Neural crest cell (in vitro differentiated cells): ENCODE measurements at places on chromosomes 7 and 10. TPM values are rescaled to one million over a fixed set of nuclear protein-coding genes. Genes with fewer than 3 reads are reported as not detected.

The LRRD1 gene
- 0.57 and 0.58 TPM in 2 replicates for total RNA-seq

The ANKRD61 gene
- 0.70 and 0.80 TPM in 2 replicates for total RNA-seq

The OR2A5 gene
- not detected in 2 replicates for total RNA-seq

The FOXI2 gene
- not detected in 2 replicates for total RNA-seq

DNA sequence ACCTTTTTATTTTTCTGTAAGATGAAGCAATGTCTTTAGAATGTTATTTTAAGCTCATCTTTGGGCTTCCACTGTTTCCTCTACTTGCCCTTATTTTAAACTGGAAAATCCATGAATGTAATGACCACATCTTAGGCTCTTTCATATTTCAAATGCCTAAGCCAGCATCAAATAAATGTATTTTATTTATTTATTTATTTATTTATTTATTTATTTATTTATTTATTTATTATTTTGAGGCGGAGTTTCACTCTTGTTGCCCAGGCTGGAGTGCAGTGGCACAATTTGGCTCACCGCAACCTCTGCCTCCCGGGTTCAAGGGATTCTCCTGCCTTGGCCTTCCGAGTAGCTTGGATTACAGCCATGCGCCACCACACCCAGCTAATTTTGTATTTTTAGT is 69.2 kb downstream of the HDAC9 start:
- no peak for DNase-seq

GRCh38 chr7:92697414-92697813 is 107.2 kb upstream of the FAM133B start:
- no peak for DNase-seq

The DDX50 gene
- total RNA-seq = 57.7 and 58.9 TPM in 2 replicates

DNA sequence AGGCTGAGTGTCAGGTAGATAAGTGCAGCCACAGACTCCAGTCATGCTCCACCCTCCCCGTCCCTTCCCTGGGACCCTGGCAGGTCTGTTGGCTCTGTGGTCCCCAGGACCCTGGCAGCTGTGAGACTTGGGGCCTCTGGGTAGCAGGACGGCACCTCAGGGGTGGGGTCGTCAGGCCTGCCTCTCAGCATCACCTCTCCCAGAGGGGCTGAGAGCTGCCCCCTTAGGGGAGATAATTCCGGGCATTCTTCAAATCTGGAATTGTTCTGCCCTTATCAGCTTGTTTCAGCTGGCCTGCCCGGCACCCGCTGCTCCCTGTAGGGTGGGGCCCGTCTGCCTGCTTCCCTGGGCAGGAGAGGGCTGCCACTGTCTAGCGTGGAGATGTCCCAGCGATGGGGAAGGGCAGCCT is 23.3 kb downstream of the PODXL start:
- no peak for DNase-seq

DNA sequence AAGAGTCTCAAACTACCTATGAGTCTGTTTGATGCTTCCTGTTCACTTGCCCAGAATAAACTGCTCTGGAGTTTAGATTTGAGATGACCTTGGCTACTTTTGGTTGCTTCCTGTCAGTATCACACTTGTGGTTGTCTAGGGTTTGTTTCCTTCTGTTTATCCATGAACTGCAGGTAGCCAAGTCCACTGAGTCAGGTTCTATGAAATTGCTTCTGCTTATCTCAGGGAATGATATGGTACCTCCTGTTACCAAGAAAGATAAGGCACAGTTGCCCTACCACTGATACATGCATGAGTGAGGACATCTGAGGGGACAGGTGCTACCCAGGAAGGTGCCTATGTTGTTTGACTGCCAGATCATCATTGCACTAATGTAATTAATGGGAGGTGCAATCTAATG is 15.8 kb upstream of the EEPD1 start:
- no peak for DNase-seq

- DNase-seq = no peak
Observed at GRCh38 chr7:87213811-87214210, 5.7 kb downstream of the TMEM243 start.

The PROSER2 gene
- 7.5 and 7.7 TPM in 2 replicates for total RNA-seq

DNA sequence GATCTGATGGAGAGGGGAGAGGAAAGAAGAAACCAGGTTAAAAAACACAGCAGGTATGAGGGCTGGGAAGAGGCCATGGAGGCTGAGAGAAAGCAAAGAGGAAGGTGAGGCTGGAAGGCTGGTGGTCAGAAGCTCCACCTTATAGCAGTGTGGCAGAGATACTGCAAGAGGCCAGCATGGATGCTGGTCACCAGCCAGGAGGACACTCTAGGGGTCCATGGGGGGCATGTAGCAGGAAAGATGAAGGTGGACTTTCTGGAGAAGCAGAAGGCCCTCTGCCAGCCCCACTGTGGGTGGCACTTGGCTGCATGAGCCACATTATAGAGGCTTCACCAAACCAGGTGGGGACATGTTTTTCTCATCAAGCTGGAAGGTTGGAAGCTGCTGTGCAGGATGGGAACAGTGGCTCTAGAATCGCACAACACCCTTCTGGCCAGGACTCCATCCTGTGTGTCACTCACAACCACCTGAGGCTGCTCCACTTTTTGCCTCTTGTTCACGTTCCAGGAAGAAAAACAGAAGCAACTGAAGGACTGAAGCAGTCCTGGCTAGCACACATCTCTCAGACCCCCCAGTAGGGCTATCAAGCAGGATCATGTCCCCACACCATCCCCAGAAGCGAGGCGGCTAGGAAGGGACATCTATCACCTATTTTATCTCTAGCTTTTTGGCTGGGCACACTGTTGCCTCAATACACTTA is 587.5 kb upstream of the MGMT start:
- DNase-seq = no peak

GRCh38 chr10:125017547-125018298 is 75.8 kb downstream of the ZRANB1 start:
- no peak for DNase-seq

DNA sequence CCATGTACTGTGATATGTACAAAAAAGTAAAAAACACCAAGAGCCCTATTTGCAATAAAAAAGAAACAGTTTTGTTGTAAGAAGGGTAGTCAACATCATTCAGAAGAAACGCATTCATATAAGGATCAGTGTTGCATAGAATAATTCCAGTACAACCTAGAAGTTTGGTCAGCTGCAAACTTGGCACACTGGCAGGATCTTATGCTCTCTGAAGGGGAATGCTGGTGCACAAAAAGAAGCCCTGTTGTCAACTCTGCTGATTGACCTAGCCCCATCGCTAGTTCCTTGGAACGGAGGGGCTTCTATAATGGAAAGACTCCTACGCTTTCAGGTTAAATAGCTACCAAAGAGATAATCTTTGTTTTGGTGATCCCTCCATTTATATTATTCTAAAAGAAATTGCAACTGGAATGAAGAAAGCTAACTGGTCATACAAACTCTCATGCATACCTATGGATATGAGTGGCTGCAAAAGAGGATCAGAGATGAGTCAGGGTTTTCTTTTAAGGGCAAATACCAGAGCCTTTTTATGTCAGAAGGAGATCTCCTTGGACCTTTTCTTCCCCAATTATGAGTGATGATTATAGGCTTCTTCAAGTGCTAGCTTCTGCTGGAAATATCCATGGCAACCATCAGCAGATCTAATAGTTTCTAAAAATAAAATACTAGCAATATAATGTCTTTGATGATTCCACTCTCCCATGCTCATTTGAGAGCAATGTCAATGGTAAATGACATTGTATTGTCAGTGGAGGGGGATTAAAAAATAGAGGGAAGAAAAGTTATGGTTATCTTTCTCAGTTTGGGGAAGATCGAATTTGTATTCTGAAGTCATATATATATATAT is 312.4 kb upstream of the CACNA2D1 start:
- no peak for DNase-seq

The GIMAP8 gene
- not detected in 2 replicates for total RNA-seq

DNA sequence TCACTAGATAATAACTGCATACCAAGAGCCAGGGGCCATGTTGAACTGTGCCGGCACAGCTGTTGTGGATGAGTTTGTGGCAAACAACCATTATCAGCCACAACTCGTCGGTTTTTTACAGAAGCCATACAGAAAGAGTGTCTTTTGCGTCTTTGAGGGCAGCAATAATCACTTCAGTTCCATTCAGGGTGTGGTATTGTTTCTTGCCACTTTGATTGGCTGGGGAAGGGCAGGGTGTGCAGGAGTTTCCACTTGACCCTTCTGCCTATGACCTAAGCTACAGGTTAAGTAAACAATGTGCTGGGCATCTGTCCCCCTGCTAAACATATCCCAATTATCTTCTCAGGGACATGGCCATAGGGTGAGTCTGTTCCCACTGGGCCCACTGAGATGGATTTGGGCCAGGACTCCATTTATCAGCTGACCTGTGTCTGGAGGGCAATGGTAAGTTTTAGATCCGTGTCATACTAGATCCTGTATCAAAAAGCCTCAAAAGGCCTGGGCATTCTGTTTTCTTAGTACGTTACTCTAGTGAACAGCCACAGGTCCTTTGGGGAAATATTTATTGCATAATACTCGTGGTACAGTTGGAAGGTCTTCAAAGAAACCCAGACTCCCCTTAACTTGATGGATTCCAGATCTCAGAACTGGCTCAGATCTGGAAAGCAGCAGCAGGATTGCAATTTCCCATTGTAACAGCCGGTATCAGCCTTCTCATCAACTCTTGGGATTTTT is 15.9 kb downstream of the ZNF3 start:
- DNase-seq = no peak

DNA sequence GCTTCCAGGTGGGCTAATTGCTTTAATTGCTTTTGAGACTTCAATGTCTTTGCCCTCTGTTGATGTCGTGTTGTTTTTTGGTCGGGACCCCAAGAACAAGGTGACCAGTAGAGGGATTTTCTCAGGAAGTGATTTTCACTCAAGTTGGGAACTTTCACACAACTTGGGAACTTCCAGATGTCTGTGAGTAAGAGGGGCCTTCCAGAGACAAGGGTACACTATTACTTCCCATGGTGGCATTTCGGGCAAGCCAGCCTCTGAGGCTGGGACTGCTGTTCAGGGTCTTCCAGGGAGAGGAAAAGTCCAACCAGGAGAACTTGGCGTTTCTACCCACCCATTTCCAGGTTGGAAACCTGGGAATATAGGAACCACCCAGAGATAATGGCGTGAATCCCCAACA is 170.0 kb upstream of the CDCA7L start:
- no peak for DNase-seq

DNA sequence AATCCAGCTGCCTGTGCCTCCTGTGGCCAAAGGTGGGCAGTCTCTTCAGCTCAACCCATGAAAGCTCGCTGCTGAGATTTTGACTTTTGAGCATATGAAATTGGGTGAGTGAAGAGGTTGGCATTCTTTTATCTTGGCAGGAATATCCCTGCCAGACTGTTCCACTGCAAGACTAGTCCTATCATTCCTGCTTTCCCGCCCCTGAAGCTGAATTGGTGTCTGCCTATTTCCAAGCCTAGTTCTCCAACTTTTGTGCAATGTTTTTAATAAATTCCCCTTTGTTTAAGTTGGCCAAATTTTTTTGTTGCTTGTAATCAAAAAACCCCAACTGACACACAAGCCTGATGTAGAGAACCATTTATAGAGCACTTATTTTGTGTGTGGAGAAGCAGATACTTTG is 34.8 kb upstream of the BICC1 start:
- no peak for DNase-seq

DNA sequence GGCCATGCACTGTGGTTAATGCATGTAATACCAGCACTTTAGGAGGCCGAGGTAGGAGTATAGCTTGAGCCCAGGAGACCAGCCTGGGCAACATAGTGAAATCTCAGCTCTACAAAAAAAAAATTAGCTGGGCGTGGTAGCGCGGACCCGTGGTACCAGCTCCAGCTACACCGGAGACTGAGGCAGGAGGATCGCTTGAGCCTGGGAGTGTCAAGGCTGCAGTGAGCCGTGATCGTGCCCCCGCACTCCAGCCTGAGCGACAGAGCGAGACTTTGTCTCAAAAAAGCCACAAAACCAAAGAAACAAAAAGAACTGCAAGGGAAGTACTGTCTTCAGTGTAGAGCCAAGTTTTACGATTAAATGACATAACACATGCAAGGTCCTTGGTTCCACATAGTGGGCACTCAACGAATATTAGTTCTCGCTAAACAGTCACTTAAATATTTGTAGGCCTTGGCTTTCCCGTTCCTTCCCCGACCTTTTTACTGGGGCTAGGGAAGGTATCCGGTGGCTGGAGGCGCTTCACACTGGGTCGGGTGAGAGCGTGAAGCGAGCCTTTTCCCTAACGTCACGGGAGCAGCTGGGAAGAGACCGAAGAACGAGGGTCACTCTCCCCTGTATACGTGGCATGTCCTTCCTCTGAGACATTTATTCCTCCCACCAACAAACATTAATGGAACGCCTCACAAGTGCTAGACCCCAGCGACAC is 993 bp upstream of the SND1 start:
- no peak for DNase-seq

GRCh38 chr10:27723436-27723835 is 22.2 kb downstream of the MKX start:
- DNase-seq = no peak

- DNase-seq = peak; percentile 39
Observed at GRCh38 chr7:87474533-87475358, 734 bp downstream of the ABCB4 start.

The TBX20 gene
- total RNA-seq = 4.6 and 5.5 TPM in 2 replicates

GRCh38 chr10:54576541-54576940 is 224.5 kb downstream of the PCDH15 start:
- no peak for DNase-seq

The SEMA3E gene
- 0.09 and 0.41 TPM in 2 replicates for total RNA-seq

- DNase-seq = no peak
Observed at GRCh38 chr10:17147884-17148489, 18.4 kb upstream of the CUBN start.

DNA sequence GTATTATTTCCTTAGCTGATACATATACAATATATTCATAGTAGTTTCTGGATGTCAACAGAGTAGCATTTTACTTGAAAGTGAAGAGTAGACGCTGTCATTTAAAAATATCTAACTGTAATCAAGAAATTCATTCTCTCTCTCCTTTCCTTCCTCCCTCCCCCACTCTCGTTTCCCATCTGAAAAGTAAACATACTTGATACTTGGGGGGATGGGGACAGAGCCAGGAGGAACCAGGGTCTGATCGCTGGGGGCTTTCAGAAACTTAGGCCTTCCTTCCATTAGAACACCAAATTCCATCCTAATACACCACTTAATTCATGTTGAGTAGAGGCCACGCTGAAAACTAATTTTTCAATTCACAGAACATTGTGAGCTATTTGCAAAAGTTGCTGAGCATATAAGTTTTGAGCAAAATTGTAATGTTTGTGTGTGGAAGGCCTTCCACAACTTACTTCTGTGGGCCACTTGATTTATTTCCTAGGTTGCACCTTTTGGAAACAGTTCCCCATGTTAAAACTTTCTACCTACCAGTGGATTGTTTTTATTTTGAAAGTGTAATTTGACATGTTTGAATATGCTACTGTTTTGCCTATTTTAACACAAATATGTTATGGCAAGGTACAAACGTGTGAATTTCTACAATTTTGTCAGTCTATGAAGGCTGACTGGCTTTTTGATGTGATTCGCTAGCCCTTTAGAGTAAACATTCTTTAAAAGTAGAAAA is 35.2 kb downstream of the CNPY1 start:
- no peak for DNase-seq

The SH2B2 gene
- 13.3 and 16.4 TPM in 2 replicates for total RNA-seq

GRCh38 chr10:119090968-119091367 is 10.4 kb upstream of the EIF3A start:
- no peak for DNase-seq

DNA sequence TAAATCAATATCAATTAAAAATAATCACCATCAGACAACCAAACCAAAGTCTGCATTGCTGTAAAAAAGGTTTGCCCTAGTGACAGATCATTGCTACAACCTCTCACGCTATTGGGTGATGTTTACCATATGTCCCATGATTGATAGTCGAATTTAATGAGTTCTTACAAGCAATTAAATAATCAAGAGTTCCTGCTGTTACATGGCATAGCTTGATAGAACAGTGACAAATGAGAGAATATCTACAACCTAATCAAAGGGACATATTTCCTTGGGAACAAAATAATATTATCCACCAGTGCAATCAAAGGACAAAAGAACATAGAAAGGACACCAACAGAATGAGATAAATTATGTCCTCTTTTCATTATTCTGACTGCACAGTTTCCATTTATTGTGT is 387.4 kb downstream of the ETV1 start:
- DNase-seq = no peak
